Mesenteric fat pad (tissue), 1 donor: ENCODE measurements at places on chromosomes 3 and 15. TPM values are rescaled to one million over a fixed set of nuclear protein-coding genes. Genes with fewer than 3 reads are reported as not detected.

DNA sequence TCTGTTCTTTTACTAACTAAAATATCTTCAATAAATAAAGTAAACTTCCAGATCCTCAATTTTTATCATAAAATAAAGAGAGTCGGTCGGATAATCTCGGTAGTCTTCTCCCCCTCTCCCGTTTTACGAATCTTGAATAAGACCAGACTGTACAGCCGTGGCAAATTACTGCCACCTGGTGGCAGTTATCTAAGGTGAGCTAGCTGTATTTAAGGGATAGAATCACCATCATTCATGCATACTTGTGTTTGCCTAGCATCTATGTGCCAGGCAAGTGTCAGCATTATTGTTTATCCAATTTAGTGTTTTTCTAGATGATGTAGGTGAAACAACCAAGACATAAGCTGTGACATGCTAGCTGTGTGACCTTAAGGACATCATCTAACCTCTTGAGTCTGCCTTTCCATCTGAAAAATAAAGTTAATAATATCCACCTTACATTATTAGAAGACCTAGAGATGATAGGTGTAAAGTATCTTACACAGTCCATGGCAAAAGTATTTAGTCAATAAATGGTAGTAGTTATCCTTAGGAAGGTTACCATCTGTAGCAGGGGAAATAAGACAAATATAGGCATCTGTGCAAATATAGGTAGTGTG is 21.3 kb downstream of the DUT start:
- no peak for DNase-seq

- no peak for DNase-seq
Observed at GRCh38 chr15:73677146-73677607, 7.0 kb upstream of the CD276 start.

GRCh38 chr3:18234717-18235335 is 190.3 kb downstream of the SATB1 start:
- no peak for DNase-seq

- DNase-seq, result no peak
Observed at GRCh38 chr3:43473244-43473643, 148.6 kb downstream of the ANO10 start.

Gene TM6SF1
- 12.4 TPM for total RNA-seq

GRCh38 chr3:22942981-22943380 is 260.1 kb upstream of the UBE2E2 start:
- no peak for DNase-seq

Gene CERS3
- not detected for total RNA-seq

DNA sequence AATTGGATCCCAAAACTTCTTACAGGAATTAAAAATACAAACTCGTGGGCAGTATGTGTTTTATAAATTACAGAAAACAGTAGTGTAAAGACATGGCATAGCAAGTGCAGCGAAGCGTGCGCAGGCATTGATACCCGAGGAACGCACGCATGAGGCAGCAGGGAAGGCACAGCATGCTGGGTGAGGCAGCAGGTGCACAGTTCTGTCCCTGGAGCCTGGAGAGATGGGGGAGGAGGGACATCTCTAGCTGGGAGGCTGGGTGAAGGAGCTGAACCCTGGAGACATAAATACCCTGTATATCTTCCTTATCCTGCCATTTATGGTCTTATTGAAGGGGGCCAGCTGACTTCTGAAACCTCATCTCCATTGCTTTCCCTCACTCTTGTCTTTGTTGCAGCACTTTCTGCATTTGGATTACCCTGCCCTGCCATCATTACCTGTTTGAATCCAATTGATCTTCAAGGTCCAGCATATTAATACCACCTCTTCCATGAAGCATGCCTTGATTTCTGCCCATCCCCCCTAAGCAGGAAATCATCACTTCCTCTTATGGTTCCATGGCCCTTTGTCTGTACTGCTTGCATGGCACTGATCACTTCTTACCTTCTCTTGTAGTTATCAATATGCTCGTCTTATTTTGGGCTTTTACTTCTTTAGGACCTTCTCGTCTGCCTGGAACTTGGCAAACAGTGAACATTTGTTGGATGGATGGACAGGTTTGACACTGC is 20.5 kb downstream of the LPP start:
- DNase-seq, result no peak

Gene PCSK6
- 16.9 TPM for total RNA-seq

- DNase-seq, result no peak
Observed at GRCh38 chr3:124101643-124102042, 109.7 kb upstream of the ROPN1 start.

Gene PIAS1
- total RNA-seq, result 37.3 TPM

- DNase-seq, result no peak
Observed at GRCh38 chr3:65873028-65873427, 165.7 kb downstream of the MAGI1 start.

DNA sequence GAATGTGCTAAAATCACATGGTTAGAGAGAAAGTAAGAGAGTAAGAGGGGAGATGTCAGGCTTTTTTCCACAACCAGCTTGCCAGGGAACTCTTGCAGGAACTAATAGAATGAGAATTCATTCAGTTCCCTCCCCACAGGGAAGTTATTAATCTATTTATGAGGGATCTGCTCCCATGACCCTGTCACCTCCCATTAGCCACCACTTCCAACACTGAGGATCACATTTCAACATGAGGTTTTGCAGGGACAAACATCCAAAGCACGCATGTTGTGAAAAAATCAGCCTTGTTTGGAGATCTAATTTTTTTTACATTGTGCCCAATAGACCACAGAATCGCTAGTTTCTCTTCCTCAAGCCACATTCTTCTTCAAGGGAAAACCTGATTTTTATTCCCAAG is 904.0 kb downstream of the TBL1XR1 start:
- DNase-seq, result no peak

DNA sequence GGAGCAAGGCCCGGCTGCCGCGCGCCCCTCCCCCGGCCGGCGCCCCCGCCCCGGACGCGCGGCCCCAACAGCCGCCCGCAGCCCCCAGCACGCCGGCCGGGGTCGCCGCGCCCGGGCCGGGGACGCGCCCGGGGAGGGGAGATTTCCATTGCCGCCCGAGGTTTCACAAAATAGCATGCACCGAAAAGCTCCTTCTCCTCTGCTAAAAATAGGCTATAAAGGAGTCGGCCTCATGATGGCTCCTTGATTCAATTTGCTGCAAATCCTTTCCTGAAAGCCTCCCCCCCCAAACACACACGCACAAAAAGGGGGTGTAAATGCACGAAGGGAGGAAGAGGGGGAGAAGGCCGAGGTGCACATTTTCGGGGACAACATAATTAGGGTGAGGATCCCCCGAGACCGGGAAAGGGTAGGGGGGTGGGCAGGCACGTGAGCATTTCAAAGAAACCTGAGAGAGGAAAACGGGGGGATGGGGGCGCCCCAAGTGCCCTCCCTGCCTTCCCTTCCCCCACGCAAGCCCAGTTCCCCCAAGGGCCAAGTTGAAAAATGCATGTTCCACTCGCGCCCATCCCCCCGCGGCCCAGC is 734 bp downstream of the TBL1XR1 start:
- no peak for DNase-seq
